ENCODE measurements at places on chromosomes 11 and 22.
A peak's percentile ranks its signal among the peaks of the same experiment; 100 is the strongest.

GRCh38 chr22:50704510-50705218 is 32.0 kb downstream of the SHANK3 start:
- no peak for DNase-seq

GRCh38 chr11:31218847-31219246 is 150.7 kb downstream of the DCDC1 start:
- DNase-seq = no peak

GRCh38 chr11:9783986-9784385 is 120.1 kb downstream of the SWAP70 start:
- DNase-seq = no peak

DNA sequence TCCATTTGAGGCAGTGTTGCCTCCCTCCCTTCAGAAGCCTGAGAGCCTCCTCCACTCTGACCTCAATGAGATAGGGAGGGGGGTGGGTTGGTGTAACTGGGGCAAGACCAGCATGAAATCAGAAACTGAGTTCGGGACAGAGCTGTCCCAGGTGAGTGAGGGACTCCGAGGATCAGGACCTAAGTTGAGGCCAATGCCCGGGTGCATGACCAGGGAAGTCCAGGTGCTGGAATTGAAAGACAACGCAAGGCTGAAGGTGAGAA is 40.8 kb upstream of the ZBED5 start:
- DNase-seq = no peak

DNA sequence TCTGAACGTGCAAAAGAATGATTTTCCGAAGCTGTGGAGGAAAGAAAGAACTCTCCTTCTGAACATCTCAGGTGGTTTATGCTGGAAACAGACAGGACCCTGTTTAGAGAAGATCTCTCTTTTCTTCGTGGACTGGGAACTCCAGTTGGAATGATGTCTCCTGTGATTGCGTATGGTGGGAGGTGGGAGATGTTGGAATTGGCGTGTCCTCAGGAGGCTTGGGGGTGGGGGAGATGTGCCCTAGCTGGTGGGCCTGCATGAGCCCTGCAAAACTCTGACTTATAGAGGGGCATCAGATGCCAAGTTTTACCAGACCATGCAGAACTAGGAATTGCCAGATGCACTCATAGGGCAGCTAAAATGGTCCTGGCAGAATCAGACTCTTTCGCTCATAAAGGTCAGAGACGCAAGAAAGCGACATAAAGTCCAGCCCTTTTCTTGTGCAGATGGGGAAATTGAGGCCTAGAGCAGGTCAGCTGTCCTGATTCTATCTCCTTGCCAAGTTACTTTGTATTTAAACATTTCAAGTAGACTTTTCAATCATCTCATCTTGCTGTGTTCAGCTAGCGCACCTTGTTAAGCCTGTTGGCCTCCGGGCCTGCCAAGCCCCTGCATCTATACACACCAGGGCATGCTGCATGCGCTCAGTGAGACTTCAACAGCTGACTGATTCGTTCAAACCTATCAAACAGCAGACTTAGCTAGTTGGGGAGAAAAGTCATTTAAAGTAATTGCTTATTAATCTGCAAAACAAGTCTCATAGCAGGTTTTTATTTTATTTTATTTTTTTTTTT is 34.2 kb upstream of the EHF start:
- DNase-seq = no peak

DNA sequence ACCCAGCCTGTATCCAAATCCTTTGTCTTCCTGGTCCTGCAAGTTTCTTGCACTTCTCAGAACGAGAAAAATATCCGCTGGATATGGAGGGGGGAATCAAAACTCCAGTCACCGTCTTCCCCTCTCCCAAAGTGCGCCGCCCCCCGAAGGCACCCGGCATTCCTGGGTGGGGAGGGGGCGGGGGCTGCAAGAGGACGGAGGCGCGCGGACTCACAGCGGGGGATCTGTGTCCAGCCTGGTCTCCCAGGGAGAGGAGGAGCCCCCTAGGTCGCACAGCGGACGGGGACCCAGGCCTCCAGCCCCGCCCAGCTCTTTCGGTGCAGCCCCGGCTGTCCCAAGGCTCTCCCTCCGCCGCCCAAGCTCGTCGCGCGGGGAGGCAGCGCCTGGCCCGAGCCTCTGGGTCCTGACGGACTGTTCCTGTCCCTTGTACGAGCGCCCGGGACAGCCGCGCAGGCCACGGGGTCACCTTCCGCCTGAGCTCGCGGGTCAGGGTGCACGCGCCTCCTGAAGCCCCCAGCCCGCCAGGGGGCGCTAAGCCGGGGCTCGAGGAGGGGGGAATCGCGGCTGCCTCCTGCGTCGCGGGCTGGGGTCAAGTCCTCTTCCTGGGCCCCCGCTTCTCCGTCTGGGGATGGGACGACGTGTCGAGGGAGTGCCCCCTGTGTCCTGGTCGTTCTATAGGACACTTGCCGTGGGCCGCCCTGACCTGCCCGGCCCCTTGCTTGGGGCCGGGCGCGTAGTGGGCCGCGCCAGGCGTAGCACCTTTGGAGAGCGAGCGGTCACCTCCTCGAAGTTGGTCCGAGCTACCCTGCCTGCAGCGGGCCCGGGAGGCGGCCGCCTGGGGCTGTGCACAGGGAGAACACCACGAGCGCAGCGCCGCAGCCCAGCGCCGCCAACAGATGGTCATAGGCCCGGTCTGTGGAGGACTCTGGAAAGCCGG is 2.4 kb upstream of the WNT11 start:
- peak; percentile 62 for DNase-seq

- no peak for DNase-seq
Observed at GRCh38 chr11:92251980-92252379, 27.4 kb downstream of the FAT3 start.

DNA sequence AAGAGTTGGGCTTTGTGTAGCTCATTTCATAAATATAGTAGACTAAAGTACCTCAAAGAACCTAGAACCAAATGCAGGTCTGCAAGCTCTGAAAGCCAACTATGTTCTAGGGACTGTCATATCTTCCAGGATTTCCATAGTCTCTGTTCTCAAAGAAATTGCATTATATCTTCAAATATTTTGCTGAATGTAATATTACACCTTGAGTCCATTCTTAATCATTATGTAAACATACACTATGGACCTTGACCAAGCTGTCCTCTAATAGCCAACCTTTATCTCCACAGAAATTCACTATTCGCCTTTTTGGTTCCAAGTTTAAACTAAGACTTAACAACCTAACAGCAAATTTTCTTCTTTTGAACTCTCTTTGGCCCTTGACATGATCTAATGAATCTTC is 678.7 kb upstream of the ARHGAP42 start:
- DNase-seq = no peak

- DNase-seq = no peak
Observed at GRCh38 chr22:39735776-39736175, 157.8 kb downstream of the ENTHD1 start.

DNA sequence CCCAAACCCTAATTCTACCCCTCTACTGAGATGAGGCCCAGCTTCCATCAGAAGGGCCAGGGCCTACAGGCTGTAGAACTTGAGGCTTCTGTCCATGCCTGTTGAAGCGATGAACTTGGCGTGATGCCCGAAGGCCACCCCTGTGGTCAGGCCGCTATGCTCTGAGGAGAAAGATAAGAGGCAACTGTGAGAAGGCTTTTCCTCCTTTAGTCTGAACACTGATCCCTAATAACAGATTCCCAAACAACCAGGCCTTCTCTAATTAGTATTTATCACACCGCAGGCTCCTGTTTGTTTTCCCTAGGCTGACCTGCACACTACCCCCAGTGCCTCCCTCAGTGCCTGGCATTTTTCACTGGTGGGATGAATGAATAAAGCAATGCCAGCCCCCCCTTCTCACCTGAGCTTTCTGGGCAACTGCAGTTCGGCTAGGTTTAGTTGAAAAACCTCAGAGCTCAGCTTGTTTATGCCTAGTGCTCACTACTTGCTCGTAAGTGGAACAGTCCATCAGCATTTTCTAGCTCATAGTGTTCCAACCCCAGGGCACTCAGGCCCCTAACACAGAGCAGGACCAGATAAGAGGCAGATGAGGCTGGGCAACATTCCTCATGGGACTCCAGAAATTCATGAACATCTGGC is 15.2 kb downstream of the PRPF19 start:
- DNase-seq = no peak

DNA sequence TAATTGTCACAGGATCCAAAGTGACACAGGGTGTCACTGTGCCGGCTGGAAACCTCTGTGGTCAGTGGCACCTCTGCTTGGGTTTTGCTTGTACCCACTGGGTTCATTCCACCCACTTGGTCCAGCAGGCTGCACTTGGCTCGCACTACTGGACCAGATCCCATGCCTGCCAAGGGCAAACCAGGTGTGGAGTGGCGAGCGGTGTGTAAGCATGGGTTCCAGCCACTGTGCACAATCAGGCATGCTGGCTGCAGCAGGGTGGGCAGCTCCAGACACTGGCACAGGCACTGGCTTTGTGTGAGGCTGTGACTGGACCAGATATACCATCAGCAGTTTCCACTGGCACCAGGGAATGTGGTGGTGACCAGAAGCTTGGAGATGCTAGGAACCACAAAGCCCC is 261.4 kb downstream of the KCNA4 start:
- no peak for DNase-seq

- DNase-seq = no peak
Observed at GRCh38 chr11:87401653-87402052, 363.9 kb downstream of the TMEM135 start.
